ENCODE measurements at places on chromosomes 13 and 19.

GRCh38 chr19:3243819-3244700, 19.6 kb downstream of the CELF5 start:
- peak; percentile 37 for DNase-seq

- no peak for DNase-seq
Observed at GRCh38 chr19:5091684-5092480, 123.0 kb downstream of the KDM4B start.

- DNase-seq = no peak
Observed at GRCh38 chr19:15293781-15294491, 38.4 kb downstream of the BRD4 start.

- no peak for DNase-seq
Observed at GRCh38 chr19:49497047-49497788, 984 bp downstream of the RPS11 start.
